ENCODE measurements at places on chromosomes 3 and 15.

GRCh38 chr3:71599416-71599815 lies 15.9 kb upstream of the FOXP1 start:
- no peak for DNase-seq

DNA sequence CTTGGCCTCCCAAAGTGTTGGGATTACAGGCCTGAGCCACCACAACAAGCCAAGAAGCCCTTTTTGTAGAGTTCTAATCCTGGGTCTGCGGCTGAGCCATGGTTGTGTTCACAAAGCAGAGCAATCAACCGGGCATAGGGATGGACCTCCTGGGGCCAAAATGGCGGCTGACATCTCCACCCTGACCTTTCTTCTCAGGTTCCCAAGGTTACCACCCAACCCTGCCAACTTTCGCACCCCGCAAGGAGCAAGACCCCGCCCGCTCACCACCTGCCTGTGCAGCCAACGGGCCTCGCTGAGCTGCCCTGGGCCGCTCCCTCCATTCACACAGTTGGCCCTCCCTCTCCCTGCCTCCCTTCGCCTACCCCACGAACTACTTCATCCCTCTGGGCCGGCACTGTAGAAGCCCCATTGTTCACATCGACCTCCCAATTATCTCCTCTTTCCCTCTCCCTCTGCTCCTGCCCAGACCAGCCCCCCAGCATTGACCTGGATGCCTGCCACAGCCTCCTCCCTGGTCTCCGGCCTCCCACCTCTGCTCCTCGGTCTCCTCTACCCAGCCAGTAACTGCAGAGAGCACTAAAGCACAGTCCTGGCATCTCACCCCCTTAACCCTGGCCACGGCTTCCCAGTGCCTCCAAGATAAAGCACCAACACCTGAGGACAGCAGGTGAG lies 62.0 kb upstream of the TFRC start:
- peak; percentile 3 for DNase-seq

DNA sequence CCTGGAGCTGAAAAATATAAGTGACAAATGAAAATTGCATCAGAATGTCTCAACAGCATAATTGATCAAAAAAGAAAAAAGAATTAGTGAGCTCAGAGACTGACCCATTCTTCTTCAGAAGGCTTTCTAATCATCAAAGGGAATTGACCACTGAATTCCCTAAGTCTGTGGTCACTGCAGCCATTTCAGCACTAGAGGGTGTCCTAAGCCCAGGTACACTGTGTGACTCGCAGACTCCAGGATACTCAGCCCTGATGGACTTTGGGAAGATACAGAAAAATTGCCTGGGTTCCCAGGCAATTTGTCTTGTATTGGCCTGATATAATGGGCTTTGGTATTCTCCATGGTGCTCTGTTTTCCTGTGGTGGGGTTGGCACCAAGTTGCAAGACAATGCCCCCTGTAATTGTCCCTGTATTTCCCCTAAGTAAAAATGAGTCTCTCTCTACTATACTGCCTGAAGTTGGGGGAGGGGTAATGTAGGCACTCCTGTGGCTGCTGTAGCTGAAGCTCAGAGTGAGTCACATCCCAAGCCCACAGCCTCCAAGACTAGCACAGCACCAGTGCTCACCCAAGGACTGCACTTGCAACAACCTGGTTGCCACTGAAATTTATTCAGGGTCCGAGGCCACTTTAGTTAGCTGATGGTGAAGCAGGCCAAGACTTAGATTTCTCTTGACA lies 256.0 kb upstream of the STAC start:
- no peak for DNase-seq

DNA sequence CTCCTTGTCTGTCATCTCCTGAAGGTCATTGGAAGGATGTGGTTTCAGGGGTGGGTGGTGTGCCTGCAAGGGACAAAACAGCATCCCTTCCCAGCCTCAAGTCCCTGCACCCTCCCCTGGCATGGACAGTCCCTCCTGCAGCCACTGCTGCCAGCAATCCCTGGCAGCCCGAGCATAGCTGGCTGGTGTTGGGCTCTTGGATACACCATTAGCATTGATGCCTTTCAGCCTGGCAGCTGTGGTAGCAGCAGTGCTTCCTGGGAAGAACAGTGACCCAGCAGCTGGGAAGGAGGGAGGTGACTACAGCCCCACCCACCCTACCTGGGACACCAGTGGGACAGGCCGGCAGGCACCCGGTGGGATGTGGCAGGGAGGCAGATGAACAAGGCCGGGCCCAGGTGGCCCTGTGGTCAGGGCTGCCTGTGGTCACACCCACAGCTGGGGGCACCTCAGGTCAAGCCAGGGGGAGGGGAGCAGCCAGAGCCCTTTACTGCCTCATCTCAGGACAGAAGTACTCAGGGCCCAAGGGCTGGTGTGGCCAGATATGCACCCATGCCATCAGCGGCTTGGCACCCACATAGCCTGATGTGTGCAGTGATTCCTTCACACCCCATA lies 32.9 kb upstream of the TMEM115 start:
- DNase-seq = no peak
